Osteoblast (primary cell): ENCODE measurements at places on chromosomes 16 and 17.
A peak's percentile ranks its signal among the peaks of the same experiment; 100 is the strongest.

- DNase-seq, result no peak
Measured at GRCh38 chr16:56262551-56263245, 71.4 kb downstream of the GNAO1 start.

- DNase-seq, result no peak
Measured at GRCh38 chr17:11880714-11881113, 116.6 kb downstream of the ZNF18 start.

- no peak for DNase-seq
Measured at GRCh38 chr17:7579834-7580603, 581 bp downstream of the CD68 start.

- DNase-seq, result peak; percentile 79
Measured at GRCh38 chr17:18921912-18922451, 30.0 kb upstream of the SLC5A10 start.

DNA sequence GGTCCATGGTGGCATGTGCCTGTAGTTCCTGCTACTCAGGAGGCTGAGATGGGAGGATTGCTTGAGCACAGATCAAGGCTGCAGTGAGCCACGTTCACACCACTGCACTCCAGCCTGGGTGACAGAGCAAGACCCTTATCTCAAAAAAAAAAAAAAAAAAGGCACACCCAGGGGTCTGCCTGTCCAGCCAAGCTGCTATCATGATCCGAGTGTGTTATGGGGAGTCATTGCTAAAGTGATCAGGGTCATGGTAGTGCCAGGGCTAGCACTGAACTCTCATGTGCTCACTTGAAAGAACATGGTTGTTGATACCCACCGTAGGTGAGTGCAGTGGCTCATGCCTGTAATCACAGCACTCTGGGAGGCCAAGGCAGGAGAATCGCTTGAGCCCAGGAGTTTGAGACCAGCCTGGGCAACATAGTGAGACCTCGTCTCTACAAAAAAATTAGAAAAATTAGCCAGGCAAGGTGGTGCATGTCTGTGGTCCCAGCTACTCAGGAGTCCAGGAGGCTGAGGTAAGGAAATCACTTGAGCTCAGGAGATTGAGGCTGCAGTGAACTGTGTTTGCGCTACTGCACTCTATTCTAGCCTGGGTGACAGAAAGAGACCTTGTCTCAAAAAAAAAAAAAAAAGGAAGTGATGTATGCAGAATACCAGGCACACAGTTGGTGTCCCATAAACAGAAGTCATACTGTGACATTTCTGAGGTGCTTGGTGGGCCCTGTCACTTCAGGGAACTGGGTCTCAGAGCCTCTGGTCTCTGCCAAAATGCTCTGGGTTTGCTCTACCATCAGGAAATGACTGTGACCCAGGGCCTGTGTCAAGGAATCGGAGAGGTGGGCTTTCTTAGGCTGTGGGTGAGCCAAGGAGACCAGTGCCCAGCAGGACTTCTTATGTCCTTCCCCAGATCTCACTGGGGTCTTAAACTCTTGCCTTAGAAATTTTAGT lies 2.2 kb downstream of the PRM1 start:
- DNase-seq, result no peak

DNA sequence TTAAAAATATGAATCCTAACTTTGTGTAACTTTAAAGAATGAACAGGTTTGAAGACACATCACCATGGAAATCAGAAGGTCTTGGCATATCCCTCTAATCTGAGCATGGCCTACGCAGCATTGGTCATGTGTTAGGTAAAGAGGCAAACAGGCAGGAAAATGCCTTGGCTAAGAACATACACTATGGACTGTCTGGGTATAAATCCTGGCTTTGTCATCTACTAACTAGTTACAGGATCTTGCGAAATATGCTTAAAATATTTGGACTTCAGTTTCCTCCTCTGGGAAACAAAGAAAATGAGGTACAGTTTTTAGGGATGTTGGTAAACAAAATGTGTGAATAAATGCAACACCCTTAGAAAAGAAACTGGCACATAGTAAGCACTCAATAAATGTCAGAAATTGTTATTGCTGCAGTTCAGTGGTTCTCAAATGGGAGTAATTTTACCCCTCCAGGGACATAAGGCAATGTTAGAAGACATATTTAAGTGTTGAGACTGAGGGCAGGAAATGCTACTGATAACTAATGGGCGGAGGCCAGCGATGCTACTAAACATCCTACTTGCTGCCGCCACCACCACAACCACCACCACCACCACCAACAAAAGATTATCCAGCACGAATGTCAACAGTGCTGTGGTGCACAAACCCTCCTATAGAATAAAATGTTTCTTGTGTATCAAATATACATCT lies 770.8 kb upstream of the SOX9 start:
- DNase-seq, result no peak

DNA sequence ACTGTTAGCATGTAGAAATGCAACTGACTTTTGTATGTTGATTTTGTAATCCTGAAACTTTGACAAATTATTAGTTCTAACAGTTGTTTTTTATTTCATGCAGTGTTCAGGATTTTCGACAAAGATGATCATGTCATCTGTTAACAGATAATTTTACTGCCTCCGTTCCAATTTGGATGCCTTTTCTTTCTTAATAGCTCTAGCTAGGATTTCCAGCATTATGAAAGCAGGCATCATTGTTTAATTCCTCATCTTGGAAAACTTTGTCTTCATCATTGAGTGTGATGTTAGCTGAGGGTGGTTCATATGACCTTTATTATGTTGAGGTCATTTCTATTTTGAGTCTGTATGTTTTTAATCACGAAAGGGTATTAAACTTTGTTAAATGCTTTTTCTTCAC lies 31.9 kb downstream of the RMI2 start:
- no peak for DNase-seq

GRCh38 chr16:53121661-53122060 lies 66.9 kb downstream of the CHD9 start:
- no peak for DNase-seq

DNA sequence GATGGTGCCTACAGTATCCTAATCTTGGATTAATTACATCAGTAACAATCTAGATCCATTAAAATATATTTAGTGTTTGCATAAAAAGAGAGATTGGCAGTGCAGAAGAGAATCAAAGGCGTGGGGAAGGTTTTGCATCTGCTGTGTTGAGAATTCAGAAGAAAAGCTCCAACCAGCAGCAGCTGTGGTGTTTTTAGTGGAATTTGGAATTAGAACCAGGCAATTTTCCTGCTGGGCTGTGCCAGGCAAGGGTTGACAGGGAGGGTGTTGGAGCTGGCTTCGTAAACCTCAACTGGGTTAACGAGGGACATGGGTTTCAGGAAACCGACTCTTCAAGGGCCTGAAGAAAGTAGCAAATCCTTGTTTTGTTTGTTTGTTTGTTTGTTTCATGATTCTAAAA lies 107.8 kb upstream of the WSCD1 start:
- DNase-seq, result no peak

GRCh38 chr17:40072040-40072734 lies 9.4 kb downstream of the THRA start:
- DNase-seq, result peak; percentile 74

- peak; percentile 51 for DNase-seq
Measured at GRCh38 chr17:30379303-30379902, 676 bp downstream of the CPD start.

DNA sequence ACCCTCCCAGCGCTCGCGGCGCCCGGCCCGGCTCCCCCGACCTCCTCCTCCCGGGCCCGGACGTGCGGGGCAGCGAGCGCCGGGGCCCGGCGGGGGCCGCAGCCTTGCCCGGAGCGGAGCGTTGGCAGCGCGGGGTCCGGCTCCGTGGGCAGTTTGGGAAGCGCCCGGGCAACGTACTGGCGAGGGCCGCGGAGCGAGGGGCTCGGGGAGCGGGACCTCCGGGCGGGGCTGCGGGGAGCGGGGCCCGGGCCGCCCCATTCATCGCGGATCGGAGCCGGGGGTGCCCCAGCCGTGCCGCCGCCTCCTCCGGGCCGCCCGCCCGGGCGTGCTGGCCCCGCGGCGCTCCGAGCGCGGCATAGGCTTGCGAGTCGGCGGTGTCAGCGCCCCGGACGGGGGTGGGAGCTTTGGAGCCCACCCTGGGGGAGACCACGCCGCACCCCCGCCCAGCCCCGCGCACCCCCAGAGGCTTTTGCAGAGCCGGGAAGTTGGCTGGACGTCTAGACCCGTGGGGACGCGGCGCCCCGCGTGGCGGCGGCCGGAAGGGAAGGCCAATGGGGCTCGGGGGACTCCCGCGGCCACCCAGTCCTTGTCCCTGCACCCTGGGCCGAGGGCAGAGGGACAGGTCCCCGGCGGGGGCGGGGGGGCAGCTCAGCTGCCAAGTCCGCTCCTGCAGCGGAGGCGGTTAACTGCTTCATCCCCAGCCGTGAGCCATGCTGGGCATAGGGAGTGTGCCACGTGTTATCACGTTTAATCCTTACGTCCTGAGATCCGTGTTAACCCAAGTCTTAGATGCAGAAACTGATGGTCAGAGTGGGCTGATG lies 852 bp downstream of the ZNF469 start:
- DNase-seq, result peak; percentile 98

DNA sequence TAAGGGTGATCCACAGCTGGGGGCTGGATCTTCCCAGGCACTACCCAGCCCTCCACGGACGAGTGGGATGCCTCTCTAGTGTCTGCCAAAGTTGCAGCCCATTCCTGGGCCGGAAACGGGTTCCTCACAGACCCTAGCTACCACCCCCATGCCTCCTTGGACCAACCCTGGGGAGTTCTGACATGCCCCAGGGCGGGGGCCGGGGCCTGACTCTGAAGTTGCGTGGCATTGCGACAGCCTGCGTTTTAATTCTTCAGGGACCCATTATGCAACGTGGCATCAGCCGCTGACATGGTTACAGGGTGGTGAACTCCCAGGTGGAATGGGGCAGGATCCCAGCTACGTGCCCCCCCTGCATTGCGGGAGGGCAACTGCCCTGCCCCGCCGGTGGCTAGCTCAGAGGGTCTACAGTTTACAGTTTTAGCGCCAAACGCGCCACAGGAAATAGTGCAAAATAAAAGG lies 2.7 kb downstream of the CBX4 start:
- DNase-seq, result peak; percentile 93

GRCh38 chr17:69779378-69780214 lies 295.4 kb upstream of the KCNJ16 start:
- DNase-seq, result peak; percentile 83

DNA sequence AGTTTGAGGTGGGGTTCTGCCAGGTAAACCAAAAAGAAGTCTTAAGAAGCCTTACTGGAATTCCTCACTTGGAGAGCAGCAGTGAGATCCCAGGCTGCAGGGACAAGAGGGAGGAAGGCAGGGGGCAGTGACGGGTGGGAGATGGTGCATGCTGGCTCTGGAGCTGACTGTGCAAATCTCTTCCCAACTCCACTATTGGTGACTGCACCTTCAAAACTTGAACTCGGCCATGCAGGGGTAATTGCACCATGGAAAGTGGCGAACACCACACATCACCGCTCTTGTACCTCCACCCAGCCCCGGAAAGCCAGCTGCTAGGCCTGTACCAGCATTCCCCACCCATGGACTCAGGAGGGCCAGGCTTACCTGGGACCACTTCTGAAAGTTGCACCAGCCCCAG lies 51.4 kb upstream of the CDR2 start:
- no peak for DNase-seq

GRCh38 chr17:35169835-35170363 lies 22.3 kb downstream of the UNC45B start:
- DNase-seq, result no peak

- peak; percentile 99 for DNase-seq
Measured at GRCh38 chr17:41530062-41531048, 2.2 kb upstream of the KRT19 start.

DNA sequence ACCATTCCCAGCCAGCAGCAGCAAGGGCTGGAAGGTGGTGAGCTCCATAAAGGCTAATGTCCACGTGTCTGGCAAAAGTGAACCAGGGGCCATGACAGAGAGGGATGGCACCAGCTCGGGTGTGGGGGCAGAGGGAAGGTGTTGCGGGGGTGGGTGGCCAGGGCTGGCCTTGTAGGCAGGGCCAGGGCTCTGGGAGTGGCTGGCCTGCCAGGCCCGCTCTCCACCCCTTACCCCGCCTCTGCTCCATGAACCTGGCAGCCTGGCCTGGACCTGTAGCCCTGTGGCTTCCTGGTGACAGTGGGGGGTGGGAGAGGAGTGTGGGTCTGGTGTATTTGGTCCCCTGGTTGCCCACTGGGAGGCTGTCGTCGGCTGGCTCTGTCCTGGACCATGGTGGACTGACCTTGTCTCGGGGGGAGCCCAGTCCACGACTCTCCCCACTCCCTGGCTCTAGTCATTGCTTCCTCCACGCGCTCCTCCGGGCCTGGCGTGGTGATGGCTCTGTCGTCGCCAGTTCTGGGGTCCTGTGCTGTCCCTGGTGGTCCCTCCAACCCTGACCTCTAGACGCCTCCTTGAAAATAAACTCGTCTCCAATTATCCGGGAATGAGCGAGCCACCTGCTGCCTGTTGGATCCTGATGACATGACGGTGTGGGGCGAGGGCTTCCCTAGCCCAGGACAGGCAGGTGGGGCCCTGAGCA lies 50.0 kb downstream of the ENGASE start:
- no peak for DNase-seq

DNA sequence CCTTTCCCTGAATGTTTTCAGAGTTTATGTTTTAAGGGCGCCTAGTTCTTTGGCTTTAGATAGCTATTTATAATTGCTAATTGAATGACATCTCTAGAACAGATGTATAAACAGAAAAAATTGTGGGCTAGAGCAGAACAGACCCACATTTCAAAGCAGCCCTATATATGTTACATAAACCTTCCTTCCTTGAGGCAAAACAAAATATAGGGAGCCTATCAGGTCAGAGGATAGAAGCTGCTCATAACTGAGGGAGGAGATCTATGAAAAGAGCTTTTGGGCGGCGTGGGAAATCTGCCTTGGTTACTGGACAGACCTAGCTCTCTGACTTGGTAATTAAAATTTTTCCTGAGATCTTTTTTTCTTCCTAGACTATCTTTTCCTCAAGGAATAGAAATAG lies 68.4 kb downstream of the SPAG9 start:
- no peak for DNase-seq

DNA sequence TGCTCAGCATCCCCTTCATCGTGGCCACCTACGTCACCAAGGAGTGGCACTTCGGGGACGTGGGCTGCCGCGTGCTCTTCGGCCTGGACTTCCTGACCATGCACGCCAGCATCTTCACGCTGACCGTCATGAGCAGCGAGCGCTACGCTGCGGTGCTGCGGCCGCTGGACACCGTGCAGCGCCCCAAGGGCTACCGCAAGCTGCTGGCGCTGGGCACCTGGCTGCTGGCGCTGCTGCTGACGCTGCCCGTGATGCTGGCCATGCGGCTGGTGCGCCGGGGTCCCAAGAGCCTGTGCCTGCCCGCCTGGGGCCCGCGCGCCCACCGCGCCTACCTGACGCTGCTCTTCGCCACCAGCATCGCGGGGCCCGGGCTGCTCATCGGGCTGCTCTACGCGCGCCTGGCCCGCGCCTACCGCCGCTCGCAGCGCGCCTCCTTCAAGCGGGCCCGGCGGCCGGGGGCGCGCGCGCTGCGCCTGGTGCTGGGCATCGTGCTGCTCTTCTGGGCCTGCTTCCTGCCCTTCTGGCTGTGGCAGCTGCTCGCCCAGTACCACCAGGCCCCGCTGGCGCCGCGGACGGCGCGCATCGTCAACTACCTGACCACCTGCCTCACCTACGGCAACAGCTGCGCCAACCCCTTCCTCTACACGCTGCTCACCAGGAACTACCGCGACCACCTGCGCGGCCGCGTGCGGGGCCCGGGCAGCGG lies 3.2 kb downstream of the UTS2R start:
- peak; percentile 81 for DNase-seq
